ENCODE measurements at places on chromosomes 3 and 15.

DNA sequence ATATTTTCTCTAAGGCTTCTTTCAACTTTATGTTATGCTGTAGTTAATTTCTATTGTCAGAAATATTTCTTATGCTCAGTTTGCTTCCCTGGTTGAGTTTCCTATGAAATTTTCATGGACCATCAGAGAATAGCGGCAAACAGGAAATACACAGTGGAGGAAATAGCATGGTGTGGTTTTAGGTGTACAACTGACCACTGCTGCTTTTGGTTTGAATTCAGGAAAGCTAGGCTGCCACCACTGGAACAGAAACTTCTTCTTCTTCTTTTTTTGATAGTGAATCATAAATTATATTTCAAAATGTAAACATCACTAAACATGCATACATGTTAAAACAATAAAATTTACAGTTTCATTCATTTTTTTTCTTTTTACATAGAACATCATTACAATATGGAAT, 316.6 kb upstream of the TGFBR2 start:
- peaks cover 3% of the 10 kb centered on the region for H3K4me1 ChIP-seq
- no peaks in the 10 kb centered on the region for H3K36me3 ChIP-seq
- H3K27me3 ChIP-seq, result no peaks in the 10 kb centered on the region
- H3K27ac ChIP-seq, result no peak overlapping the region
- H3K4me3 ChIP-seq, result no peak overlapping the region
- no peak for DNase-seq

DNA sequence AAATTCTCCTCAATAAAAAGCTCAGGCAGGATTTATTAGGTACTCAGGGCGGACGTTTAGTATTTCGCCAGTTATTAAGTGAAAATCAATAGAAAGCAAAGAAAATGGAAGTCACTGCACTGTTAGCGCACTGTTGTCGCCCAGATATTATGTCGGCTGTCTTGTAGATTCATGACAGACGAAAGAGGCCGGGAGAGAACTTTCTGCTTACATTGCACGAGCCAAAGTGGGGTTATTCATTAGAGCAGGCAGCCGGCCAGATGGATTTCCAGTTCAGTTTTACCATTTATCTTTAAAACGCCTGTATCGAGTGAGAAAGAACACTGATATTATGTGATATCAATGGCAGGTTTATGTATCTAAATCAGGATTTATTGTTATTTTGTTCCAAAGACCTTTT, 866.0 kb upstream of the NR2F2 start:
- H3K27ac ChIP-seq, result no peak overlapping the region
- no peak for DNase-seq
- H3K4me1 ChIP-seq, result no peaks in the 10 kb centered on the region
- H3K36me3 ChIP-seq, result no peaks in the 10 kb centered on the region
- no peak overlapping the region for H3K4me3 ChIP-seq

DNA sequence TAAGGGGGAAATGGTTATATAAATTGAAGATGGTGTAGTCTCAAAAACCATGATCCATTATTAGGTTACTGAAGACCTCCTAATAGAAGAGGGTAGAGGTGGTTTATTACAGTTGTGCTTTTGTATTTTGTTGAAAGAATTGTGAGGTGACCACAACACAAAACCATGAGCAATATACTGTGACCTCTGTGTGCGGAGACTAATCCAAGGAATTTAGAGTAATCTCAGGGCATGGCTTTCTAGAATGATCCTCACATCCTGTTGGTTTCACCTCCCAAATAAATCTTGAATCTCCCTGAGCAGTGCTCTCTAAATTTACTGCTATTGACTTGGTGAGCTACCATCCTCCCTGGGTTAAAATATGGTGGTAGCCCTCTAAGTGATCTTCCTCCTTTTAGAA, 52.3 kb downstream of the PTPRG start:
- no peaks in the 10 kb centered on the region for H3K27me3 ChIP-seq
- no peaks in the 10 kb centered on the region for H3K36me3 ChIP-seq
- DNase-seq, result no peak
- no peaks in the 10 kb centered on the region for H3K4me1 ChIP-seq
- H3K27ac ChIP-seq, result no peak overlapping the region

- DNase-seq, result peak; percentile 16
- peaks cover 10% of the 10 kb centered on the region for H3K36me3 ChIP-seq
- H3K4me3 ChIP-seq, result peak overlapping the region; percentile 75
- no peaks in the 10 kb centered on the region for H3K27me3 ChIP-seq
Observed at GRCh38 chr3:101849714-101850245, 466 bp downstream of the NFKBIZ start.

GRCh38 chr3:193564012-193564411, 9.3 kb upstream of the ATP13A4 start:
- H3K4me3 ChIP-seq, result no peak overlapping the region
- H3K27ac ChIP-seq, result no peak overlapping the region
- no peak for DNase-seq
- H3K27me3 ChIP-seq, result no peaks in the 10 kb centered on the region
- no peaks in the 10 kb centered on the region for H3K36me3 ChIP-seq

GRCh38 chr3:9704347-9705322, 1.0 kb downstream of the CPNE9 start:
- no peaks in the 10 kb centered on the region for H3K36me3 ChIP-seq
- H3K4me1 ChIP-seq, result peaks cover 7% of the 10 kb centered on the region
- no peak overlapping the region for H3K27ac ChIP-seq
- peak overlapping the region; percentile 9 for H3K4me3 ChIP-seq

- H3K27me3 ChIP-seq, result no peaks in the 10 kb centered on the region
- H3K4me1 ChIP-seq, result no peaks in the 10 kb centered on the region
- no peaks in the 10 kb centered on the region for H3K36me3 ChIP-seq
- no peak overlapping the region for H3K27ac ChIP-seq
Observed at GRCh38 chr3:44501971-44502370, 24.5 kb upstream of the ZNF445 start.

- H3K27ac ChIP-seq, result no peak overlapping the region
- no peak for DNase-seq
- H3K27me3 ChIP-seq, result no peaks in the 10 kb centered on the region
- no peaks in the 10 kb centered on the region for H3K36me3 ChIP-seq
- H3K4me1 ChIP-seq, result no peaks in the 10 kb centered on the region
- no peak overlapping the region for H3K4me3 ChIP-seq
Observed at GRCh38 chr3:67421912-67422311, 232.5 kb downstream of the SUCLG2 start.

DNA sequence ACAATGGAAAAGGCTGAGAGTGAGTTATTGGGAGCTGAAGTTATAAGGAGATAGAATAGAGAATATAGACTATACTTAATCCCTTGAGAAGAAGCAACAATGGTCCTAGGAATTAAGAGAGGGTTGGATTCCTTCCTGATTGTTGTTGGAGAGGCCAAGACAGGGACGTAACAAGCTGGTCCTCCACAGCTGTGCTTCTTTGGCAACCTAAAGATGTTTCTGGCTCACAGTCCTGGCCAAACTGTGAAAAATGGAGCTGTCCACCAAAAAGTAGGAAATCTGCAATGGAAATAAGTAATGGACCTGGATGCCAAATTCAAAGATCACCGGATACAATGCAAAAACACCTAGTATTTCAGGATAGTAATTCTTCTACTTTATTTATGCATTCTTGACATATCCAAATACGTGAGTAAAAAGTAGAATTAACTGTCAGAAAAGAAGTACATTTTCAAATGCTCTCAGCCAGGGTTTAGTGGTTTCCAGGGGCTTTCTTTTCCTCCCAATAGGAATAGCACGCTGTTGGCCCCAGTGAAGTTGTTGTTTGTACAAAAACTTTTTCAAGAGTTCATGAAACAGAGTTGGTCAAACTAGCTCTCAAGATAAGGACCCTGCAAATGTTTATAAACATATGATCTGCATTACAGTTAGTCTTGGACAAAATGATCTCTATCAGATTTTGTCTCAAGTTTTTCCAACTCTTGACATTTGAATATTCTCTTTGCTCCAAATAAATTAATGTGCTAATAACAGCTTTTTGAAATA, 28.3 kb downstream of the CERS3 start:
- no peak overlapping the region for H3K27ac ChIP-seq
- H3K36me3 ChIP-seq, result no peaks in the 10 kb centered on the region
- H3K4me3 ChIP-seq, result no peak overlapping the region
- H3K27me3 ChIP-seq, result no peaks in the 10 kb centered on the region
- H3K4me1 ChIP-seq, result no peaks in the 10 kb centered on the region

DNA sequence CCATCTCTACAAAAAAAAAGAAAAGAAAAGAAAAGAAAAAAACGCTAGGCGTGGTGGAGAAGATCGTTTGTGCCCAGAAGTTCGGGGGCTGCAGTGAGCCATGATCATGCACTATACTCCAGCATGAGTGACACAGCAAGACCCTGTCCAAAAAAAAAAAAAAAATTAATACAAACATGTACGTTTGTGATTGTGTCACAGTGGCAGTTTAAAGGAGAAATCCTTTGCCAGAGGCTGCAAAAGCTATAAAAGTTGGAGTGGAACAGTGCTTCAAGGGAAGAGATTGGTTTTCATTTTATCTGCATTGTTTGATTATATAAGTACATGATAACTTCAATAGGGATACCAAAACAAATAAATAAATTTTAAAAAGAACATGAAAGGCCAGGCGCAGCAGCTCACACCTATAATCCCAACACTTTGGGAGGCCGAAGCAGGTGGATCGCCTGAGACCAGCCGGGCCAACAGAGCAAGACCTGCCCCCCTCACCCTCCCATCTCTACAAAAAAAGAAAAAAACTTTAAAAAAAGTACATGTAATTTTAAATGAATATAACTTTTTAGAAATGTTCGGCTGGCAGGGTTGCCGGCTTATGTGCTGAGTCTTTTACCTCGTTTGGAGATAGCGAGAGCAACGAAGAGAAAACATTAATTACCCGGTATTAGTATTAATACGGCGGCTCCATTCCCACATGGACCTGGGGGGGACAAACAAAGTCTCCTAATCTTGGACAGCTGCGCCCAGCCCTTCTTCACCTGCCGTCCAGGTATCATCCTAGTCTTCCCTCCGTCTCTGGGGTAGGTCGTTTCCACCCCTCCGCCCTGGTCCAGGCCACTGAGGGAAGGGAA, 573 bp upstream of the DIS3L start:
- DNase-seq, result no peak
- H3K27me3 ChIP-seq, result no peaks in the 10 kb centered on the region
- H3K27ac ChIP-seq, result peak overlapping the region; percentile 87
- no peaks in the 10 kb centered on the region for H3K36me3 ChIP-seq
- H3K4me3 ChIP-seq, result peak overlapping the region; percentile 54

DNA sequence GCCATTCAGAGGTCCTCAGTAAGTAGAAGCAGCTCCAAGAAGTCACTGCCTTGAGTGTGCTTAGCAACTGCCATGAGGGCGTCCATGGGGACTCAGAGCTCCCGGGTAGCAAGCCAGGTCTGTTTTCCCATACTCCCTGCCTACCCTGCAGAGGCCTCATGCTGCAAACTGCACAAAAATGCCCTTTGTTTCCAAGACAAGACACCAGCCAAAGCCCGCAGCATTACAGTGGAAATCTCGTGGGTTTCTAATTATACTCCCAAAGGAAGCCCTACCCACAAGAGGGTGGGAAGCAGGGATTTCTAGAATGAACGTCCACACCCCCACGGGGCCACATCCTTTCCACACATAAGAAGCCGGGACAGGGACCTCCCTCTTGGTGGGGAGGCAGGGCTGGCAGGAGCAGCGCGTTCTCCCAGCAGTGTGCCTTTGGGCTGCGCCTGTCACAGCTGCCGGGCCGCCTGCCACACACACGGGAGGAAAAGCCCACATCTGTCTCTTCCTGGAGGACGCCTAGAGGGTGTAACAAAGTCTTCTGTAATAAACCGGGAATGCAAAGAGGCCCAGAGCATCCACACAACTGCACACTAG, 31.1 kb downstream of the FAM174B start:
- H3K27ac ChIP-seq, result peak overlapping the region; percentile 55
- peaks cover 21% of the 10 kb centered on the region for H3K4me1 ChIP-seq
- DNase-seq, result no peak
- H3K4me3 ChIP-seq, result no peak overlapping the region
- H3K36me3 ChIP-seq, result no peaks in the 10 kb centered on the region

GRCh38 chr3:111472556-111472955, 69.4 kb upstream of the CD96 start:
- no peak overlapping the region for H3K27ac ChIP-seq
- H3K4me1 ChIP-seq, result no peaks in the 10 kb centered on the region
- H3K36me3 ChIP-seq, result no peaks in the 10 kb centered on the region
- no peak overlapping the region for H3K4me3 ChIP-seq

DNA sequence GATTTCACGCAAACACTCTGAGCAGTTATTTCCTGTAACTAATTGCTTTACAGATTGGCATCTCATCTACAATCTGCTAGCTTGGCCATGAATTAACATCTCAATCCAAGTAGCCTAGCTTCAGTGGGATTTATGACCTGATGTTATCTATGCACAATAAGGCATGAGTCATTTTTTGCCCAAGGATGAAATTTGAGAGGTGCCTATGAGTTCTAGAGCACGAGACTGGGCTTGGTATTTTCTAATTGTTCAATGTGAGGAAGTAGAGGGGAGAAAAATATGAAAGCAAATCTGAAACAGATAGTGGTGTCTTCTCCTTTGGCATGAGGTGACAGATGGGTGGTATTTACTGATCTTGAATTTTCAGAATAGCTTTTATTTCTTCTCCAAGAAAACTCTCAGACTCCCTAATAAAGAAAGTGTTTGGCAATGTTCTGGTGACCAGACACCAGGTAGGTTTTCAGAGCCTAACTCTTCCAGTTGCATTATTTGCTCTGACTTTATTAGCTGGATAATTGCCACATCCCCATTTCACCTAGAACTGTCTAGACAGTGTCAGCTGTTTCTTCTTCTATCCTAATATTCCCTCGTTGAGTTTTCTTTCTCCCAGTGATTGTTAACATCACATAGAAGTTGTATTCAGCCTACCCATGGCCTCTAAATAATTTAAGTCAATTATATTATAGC, 301.0 kb upstream of the UMPS start:
- H3K27me3 ChIP-seq, result no peaks in the 10 kb centered on the region
- no peaks in the 10 kb centered on the region for H3K36me3 ChIP-seq
- H3K4me3 ChIP-seq, result no peak overlapping the region
- H3K27ac ChIP-seq, result no peak overlapping the region
- no peaks in the 10 kb centered on the region for H3K4me1 ChIP-seq
- DNase-seq, result peak; percentile 7

- no peaks in the 10 kb centered on the region for H3K4me1 ChIP-seq
- DNase-seq, result no peak
- no peaks in the 10 kb centered on the region for H3K27me3 ChIP-seq
Observed at GRCh38 chr15:40006646-40007045, 32.3 kb downstream of the SRP14 start.

DNA sequence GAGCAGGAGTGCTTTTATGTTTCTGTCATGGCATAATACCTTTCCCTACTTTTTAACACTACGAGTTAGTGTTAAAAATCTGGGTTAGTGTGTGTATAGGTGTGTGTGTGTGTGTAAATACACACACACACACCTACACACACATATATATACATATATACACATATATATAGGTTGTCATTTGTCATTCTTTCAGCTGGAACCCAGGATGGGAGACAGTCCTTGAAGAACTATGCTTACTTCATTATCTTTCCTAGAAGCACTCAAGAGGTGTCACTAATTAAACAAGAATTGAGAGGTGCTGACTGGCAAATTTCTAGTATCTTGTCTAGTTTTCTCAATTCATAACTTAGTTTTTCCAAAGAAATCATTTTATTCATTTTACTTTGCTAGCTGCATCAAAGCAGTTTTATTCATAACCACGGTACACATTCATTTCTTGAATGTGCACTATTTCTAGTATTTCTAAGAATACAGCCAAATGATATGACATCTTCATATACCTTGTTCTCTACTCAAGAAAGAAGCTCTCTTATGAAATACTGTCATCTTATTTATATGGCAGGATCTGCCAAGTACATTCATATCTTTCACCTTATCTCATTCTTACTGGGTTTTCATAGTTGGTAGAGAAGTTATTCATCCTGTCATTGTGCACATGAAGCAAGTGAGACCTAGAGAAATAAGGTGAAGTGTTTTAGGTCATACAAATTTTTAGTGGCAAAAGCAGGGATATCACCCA, 46.6 kb downstream of the ISL2 start:
- H3K27ac ChIP-seq, result no peak overlapping the region
- no peaks in the 10 kb centered on the region for H3K36me3 ChIP-seq
- no peak for DNase-seq
- no peaks in the 10 kb centered on the region for H3K4me1 ChIP-seq
- H3K4me3 ChIP-seq, result no peak overlapping the region
